ENCODE measurements at places on chromosomes 5 and 9. TPM values are rescaled to one million over a fixed set of nuclear protein-coding genes. Genes with fewer than 3 reads are reported as not detected.

The ABO gene
- total RNA-seq = not detected

The C7 gene
- 0.84 TPM for total RNA-seq

The KIF4B gene
- total RNA-seq = 0.07 TPM

The TSLP gene
- 0.79 TPM for total RNA-seq

The CLK4 gene
- total RNA-seq = 4.6 TPM

DNA sequence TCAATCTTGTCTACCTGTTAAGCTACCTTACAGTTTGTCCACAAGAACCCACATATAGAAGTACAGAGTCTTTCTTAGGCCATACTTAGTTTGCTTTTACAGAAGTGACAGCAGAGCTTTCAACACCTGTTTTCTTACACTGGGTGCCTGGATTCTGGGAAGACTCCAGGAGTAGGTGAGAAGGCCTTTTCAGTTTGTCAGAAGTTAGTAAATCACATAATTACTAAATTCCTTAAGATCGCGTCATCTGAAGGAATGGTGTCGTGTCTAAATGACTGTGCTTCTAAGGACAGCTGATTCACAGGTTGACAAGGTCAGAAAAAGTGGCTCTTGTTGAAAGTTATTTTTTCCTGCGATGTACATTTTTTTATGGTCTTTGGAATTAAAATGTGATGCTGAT lies 97.0 kb upstream of the FAM120A start:
- DNase-seq = peak; percentile 78

DNA sequence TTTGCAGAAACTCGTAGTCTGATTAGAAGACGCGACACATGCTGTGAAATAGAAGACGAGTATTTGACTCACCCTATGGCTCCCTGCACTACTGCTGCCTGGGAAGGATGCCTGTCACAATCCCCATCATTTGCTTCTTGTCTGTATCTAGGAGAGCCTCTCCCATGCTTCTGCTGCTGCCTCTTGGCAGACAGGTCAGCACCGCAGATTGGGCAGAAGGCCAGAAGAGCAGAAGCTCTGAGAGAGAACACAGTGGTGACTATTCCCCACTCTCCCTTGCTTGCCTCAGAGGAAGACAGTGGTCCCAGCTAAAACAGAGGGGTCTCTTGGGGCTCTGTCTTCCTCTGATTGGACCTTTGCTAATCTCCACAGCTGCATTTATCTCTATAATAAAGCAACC lies 84.0 kb upstream of the SMIM32 start:
- peak; percentile 46 for DNase-seq

GRCh38 chr9:71778085-71778484 lies 9.8 kb upstream of the CEMIP2 start:
- DNase-seq = no peak

GRCh38 chr5:171639205-171639621 lies 146.4 kb upstream of the SMIM23 start:
- no peak for DNase-seq

- DNase-seq = peak; percentile 54
Measured at GRCh38 chr5:77777281-77777892, 1.2 kb upstream of the TBCA start.

- DNase-seq = peak; percentile 68
Measured at GRCh38 chr9:129487658-129488483, 133.0 kb downstream of the C9orf50 start.

DNA sequence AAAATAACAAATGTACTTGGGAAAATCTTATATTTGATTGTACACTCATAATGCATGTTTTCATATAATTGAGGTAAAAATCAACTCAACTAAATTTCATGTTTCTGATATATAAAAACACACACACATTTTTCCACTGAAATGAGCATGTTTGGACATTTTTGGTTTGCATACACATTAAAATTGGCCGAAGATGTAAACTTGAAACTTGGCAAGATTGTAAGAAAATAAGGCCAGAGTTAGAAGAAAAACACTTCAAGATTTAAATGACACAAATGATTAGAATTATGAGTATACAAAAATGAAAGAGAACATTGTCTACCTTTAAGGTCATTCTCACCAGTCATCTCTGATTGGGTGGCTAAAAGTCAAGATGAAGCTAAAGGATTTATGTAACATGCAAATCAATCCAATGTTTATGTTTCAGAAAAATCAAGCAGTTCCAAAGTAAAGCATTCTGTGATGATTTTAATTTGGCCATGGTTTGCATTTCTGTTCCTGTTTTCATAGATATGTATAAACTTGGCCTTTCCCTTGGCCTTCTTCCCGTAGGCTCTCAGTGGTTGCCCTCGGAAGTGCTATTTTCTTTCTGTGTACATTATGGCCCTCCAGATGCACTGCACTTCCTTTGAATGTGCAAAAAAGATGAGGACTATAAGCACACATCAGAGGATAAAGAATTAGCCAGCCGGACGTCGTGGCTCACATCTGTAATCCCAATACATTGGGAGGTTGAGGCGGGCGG lies 1105.4 kb upstream of the DMAC1 start:
- DNase-seq = no peak

- no peak for DNase-seq
Measured at GRCh38 chr5:137693307-137693950, 42.5 kb downstream of the KLHL3 start.

DNA sequence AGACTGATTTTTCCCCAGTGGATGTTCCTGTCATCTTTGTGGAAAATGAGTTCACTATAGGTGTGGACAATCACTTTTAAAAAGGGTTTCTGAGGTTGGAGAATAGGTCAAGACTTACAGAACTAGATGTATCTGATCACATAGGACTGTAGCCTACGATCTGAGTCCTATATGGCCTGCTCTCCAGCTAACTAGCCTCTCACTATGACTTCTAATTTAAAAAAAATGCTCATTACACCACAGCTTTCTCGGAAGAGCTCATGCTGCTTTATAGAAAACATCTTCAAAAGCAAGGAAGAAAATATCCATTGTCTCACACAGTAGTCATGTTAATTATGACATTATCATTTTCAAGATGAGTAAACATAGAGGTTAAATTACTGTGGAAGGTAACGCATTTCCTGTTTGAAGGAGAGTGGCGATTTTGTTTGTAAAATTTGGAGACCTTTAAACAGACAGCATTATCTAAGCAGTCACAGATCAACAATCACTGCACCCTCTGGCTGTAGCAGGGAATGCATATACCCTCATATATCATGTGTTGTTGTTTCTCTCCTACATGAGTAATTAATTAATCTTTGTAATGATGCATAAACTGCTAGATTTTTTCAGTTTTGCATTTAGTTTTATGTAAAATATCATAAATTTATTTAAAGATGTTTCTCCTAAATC lies 573.7 kb downstream of the GABRG2 start:
- no peak for DNase-seq

- peak; percentile 5 for DNase-seq
Measured at GRCh38 chr5:55771175-55771655, 33.4 kb downstream of the DDX4 start.

DNA sequence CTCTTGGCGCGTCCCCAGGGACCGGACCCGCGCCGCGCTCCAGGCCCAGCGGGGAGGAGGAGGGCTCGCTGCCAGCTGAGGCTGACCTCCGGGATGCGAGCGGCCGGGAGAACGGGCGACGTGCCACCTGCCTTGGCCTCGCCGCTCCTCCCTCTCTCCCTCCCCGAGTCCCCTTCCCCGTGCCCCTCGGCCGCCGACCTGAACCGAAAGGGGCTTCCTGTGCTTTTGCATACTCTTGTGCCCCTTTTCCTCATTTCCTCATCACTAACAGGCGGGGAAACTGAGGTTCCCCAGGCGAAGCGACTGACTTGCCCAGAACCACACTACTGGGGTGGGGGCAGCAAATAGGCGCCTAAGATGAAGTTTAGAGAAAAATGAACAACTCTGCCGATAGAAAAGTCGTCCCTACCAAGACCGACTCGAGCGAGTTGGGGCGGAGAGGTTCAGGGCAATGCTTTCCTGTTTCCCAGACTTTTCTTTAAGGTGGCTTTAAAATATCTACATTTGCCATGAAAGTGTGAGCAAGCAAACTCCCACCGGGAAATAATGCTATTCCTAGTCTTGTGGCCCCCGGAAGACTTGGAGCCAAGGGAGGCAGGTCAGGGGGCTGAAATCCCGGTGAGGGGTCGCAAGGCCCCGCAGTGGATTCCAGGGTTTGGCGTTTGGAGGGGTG lies 580 bp upstream of the DUSP1 start:
- peak; percentile 60 for DNase-seq

DNA sequence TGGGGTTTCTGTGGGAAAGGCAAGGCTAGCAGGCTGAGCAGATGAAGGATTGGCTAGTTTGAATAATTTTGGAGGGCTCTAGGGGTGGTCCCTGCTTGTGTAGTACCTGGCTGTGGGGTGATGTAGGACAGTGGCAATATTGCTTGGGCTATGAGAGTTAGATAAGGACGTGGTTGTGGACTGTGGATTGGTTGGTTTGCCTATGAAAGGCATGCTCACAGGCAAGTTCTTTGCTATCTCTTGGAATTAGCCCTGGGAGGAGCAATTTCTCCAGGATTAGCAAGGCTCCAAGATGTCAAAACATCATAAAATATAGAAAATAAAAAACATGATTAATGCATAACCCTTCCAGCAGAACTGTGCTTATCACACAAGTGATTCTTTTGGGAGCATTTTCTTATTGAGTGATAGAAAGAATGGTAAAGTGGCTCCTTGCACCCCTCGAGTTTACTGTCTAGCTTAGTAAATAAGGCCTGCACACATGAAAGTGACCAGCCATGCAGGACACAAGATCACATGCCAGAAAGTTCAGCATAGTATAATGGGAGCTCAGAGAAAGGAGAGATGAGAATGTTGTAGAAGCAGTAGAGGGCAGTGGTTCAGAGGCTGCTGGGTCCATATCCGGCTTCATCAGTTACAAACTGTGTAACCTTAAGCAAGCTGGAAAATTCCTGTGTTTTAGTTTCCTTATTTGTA lies 13.8 kb downstream of the AOPEP start:
- no peak for DNase-seq
